ENCODE measurements at places on chromosomes 4 and X. TPM values are rescaled to one million over a fixed set of nuclear protein-coding genes. Genes with fewer than 3 reads are reported as not detected.
A peak's percentile ranks its signal among the peaks of the same experiment; 100 is the strongest.

- DNase-seq: no peak
These were observed 349.8 kb upstream of the CPEB2 start for GRCh38 chr4:14652522-14652921.

Gene CDKL5
- 1.5 TPM for polyA plus RNA-seq

DNA sequence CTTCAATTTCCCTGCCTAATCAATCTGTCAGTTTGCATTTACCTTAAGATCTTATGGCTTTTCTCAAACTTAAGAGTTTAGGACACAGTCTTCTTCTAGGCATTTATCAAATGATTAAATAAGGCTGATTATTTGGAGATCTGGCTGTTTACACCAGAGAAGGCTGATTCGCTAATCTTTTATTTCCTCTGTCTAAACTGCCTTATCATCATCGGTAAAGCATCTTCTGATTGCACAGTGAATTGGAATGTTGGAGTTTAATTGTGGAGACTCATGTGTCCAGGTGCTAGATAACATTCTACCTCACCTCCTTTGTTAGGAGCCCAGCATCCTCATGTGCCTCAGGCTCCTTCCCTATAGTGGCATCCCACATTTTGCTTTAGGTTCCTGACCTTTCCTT is 100.3 kb upstream of the DDIT4L start:
- no peak for DNase-seq

Gene TMPRSS11B
- polyA plus RNA-seq: not detected

- DNase-seq: no peak
These were observed 42.0 kb upstream of the PGRMC2 start for GRCh38 chr4:128329638-128330037.

DNA sequence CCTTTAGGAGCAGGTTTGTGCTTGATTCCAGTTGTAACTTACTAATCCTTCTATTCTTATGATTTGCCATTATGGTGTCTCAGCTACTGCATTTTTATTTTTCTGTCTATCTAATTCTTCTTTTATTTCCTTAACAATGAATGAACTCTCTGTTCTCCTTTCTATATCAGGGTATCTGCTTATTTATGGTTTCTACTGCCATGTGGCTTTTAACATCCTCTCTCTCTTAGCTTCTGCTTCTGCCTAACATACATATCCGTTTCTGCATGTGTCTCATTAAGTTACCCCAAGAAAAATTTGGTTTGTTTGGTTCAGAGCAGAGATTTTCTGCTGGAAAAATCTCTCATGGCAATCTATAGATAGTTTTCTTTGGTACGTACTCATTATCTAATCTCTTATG is 614.4 kb downstream of the RPA4 start:
- no peak for DNase-seq

GRCh38 chr4:4227510-4228355 is 1.0 kb upstream of the OTOP1 start:
- no peak for DNase-seq

- DNase-seq: peak; percentile 67
These were observed 38.2 kb upstream of the PLAC8 start for GRCh38 chr4:83152746-83153145.

Gene PCDH19
- 1.2 TPM for polyA plus RNA-seq

- DNase-seq: no peak
These were observed 22.3 kb downstream of the PJA1 start for GRCh38 chrX:69142788-69143469.

Gene VCX3B
- not detected for polyA plus RNA-seq

- peak; percentile 79 for DNase-seq
These were observed 2.7 kb upstream of the BMX start for GRCh38 chrX:15497865-15498264.

- no peak for DNase-seq
These were observed 191.7 kb upstream of the EPHA5 start for GRCh38 chr4:65861993-65862392.

GRCh38 chrX:72271091-72271788 is 5.8 kb downstream of the RPS4X start:
- DNase-seq: no peak

- peak; percentile 51 for DNase-seq
These were observed 1.1 kb downstream of the KLHL15 start for GRCh38 chrX:24025741-24026403.

Gene GPC4
- polyA plus RNA-seq: not detected

DNA sequence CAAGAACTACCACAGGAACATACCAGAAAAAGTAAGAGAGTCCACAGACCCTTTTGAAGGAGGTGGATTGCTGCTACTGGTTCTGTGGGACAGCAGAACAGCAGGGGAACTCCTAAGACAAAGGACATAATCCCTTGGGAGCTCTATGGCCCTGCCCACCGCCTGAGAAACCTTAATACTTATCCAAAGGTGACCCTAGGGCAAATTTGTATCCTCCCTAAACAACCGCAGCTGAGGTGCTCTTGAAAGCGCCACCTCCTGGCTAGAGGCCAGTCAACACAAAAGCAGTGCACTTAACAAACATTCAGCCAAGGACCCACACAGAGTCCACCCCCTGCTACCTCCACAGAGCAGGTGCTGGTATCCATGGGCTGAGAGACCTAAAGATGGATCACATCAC is 136.8 kb downstream of the ADAM29 start:
- no peak for DNase-seq

Gene NSG1
- polyA plus RNA-seq: 3.3 TPM

DNA sequence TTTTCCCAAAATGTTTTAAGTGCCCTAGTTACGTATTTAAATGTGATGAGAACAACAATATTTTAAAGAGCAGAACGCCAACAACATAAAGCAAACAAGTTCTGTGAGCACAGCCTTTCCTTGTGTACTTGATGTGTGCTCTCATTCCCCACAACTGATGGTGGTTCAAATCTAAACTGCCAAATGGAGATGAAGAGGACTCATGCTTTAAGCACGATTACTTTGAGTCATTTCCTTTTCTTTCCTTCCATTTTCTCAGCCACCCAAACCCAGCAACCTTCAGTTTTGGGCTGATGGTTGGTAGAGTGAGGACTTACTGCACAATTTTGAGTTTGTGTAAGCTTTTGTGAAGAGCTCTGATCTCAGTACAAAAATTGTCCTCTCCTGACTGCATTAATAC is 1.7 kb downstream of the NSD2 start:
- DNase-seq: peak; percentile 67

GRCh38 chr4:112492321-112492720 is 23.7 kb downstream of the NEUROG2 start:
- no peak for DNase-seq

DNA sequence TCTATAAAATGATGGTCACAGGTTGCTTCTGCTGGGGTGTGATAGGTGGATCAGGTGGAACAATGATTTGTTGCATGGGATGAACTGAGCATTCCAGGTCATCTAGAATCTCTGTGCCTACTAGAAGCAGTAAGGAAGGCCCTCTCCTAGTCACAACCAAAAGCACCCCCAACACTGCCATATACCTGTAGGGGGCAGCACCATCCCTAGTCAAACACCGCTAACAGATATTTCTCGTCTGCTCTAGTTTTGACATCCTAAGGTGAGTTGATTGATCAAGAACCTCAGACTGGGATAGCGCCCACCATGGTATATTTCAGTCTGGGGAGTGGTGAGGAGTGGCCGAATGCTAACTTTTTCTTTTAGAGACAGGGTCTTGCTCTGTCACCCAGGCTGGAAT is 160.2 kb downstream of the NHS start:
- peak; percentile 49 for DNase-seq

Gene ZDHHC15
- polyA plus RNA-seq: 0.03 TPM

GRCh38 chr4:155164718-155165117 is 43.7 kb upstream of the NPY2R start:
- DNase-seq: no peak

DNA sequence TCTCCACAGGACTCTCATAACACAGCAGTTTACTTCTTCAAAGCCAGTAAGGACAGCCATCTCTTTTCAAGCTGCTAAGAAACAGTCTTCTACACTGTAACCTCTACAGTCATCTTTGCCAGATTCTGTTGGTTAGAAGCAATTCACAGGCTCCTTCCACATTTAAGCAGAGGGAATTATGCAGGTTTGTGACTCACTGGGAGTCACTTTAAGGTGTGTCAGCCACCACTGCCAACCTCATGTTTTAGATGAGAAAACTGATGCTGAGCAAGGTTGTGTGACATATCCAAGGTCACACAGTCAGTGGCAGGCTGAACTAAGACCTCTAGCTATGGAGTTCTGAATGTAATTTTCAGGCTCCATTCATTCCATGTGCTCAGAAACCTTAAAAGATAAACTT is 143.5 kb downstream of the QDPR start:
- no peak for DNase-seq

DNA sequence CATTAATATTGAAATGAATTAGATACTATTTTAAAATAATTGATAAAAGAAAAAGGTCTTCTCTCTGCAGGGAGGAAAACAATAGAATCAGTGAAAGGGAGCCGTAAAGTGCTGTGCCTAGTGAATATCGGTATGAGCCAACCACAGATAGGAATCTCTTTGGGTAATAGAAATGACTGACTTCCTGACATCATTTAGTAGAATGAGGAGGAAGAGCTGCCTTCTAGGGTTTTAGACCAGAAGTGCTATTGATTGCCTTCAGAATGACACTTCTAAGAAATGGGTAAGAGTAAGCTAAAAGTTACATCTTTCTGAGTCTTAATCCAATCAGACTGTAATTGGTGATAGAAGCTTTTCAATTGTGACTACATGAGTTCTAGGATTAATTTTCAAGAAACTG is 134.0 kb upstream of the MAP9 start:
- no peak for DNase-seq

DNA sequence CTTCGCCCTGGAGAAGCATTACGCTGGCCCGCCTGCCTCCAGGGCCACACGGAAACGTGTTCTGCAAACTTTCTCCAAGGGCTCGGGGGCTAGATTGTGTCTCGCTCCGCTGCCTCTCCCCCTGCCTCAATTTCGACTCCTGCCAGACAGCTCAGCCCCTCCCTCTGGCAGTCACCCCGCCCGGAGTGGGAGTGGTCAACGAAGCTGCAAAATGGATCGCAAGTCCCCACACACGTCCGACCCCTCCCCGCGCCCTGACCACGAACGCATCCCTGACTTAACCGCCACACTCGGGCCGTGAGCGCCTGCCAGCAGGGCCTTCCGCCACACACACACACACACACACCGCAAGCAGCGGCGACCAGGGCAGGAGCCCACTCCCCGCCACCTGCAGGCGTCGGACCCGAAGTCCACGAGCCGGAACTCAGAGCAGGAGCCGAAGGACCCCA is 47.0 kb upstream of the NKAP start:
- DNase-seq: no peak

Gene OTC
- not detected for polyA plus RNA-seq

Gene F8A1
- polyA plus RNA-seq: 10.0 TPM

DNA sequence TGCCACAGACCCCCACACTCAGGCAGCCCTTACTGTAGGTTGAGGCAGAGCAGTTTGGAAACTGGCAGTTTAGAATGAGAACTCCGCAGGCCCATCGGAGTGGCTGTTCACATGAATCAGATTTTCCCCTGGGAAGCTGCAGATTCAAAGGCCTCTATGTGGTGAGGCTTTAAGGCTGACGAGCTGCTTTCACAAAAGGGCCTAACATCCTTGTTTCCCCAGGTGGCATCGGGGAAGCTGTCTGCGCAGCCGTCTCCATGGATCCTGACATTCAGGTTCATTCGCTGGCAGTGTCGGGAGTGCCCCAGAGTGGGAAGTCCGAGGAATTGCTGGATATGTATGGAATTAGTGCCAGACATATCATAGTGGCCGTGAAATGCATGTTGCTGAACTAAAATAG is 33.7 kb downstream of the TKTL1 start:
- DNase-seq: no peak

GRCh38 chrX:1388651-1389050 is 3.3 kb downstream of the SLC25A6 start:
- no peak for DNase-seq

GRCh38 chrX:68865300-68865699 is 36.5 kb downstream of the EFNB1 start:
- DNase-seq: no peak

Gene SPANXD
- not detected for polyA plus RNA-seq
